ENCODE measurements at places on chromosomes 4 and X.

GRCh38 chrX:69076088-69076487 is 89.2 kb downstream of the PJA1 start:
- DNase-seq: no peak

DNA sequence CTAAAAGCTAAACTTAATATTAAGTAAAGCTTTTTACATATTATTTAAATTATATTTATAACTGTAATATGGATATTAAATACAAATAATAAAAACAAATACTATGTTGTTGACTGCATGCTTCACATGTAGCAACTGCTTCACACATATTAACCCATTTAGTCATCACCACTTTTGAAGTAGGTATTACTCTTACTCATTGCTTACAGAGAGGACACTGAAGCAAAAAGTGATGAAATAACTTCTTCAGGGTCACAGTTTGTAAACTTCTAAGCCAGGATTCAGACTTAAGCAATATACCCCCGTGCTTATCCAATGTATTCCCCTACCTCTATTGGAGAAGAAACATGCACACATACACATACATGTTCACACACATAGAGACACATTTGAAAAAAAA is 166.6 kb downstream of the DKK2 start:
- DNase-seq: no peak

GRCh38 chr4:90904021-90904420 is 776.8 kb downstream of the CCSER1 start:
- no peak for DNase-seq

GRCh38 chrX:445727-446126 is 59.0 kb upstream of the PPP2R3B start:
- no peak for DNase-seq

DNA sequence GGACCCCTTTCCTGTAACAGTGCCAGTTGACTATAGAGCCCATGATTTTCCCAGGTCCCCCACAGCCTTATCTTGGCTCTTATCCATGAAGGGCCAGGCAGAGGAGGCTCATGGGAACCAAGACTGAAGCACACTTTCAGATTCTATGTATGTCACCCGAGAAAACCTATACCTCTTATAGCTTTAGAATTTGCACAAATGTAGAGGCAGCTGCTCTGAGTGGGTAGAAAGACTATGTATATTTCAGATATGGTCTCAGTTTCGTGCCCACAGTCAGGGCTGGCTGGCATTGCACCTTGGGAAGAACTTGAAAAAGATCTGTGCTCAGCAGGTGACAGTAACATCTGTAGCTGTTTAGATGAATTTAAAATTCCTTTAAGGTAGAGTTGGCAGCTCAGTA is 8.3 kb upstream of the LNX1 start:
- DNase-seq: no peak

- no peak for DNase-seq
Measured at GRCh38 chr4:166280642-166281041, 407.6 kb downstream of the TLL1 start.

- DNase-seq: no peak
Measured at GRCh38 chrX:14352511-14352910, 176.8 kb upstream of the GLRA2 start.

DNA sequence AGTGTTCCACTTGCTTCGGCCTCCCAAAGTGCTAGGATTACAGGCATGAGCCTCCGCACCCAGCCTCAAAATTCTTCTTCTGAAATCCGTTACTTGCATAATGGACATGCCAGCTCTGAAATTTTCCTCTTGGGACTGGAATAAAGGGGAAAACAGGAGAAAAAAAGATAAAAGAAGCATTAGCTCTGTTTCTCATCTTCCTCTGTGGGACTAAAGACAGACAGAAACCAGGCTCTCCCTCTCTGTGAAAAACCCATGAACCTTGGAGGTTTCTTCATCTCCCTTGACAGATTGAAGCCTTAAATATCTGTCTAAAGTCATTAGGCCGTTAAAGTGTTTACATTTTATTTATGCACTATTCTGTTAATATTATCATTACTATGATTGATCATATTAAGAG is 19.4 kb upstream of the PRSS12 start:
- DNase-seq: no peak

- no peak for DNase-seq
Measured at GRCh38 chr4:157219711-157220370, 687 bp upstream of the GRIA2 start.

DNA sequence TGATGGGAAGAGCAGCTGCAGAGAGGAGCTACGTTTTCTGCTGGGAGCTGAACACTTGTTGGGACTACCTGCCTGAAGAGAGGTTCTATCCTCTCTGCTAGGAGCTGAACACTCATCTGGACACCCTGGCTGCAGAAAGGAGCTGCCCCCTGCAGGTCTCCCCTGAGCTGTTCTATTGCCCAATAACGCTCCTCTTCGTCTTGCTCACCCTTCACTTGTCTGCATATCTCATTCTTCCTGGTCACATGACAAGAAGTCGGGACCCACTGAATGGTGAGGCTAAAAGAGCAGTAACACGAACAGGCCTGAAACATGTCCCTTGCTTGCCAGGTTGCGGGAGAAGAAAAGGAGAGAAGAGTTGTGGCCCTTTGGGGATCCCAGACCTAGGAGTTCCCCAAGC is 27.8 kb downstream of the NAA11 start:
- DNase-seq: no peak
